Aorta (tissue), 5 donors: ENCODE measurements at places on chromosomes 16 and 17. TPM values are rescaled to one million over a fixed set of nuclear protein-coding genes. Genes with fewer than 3 reads are reported as not detected.

PHKG2 gene
- total RNA-seq: 20.8 TPM

CLDN7 gene
- 9.9 TPM for total RNA-seq

CETP gene
- total RNA-seq: 0.49 TPM

OSBPL7 gene
- total RNA-seq: 21.1 TPM

SLC35G6 gene
- total RNA-seq: not detected

PPP1R9B gene
- 64.4 TPM for total RNA-seq

AIPL1 gene
- total RNA-seq: not detected

CRYM gene
- not detected for total RNA-seq

KRTAP4-1 gene
- total RNA-seq: not detected
